Ecto neural progenitor cell (in vitro differentiated cells): ENCODE measurements at places on chromosomes 7 and 10.

- no peak for DNase-seq
These were observed 233.5 kb downstream of the WDR11 start for GRCh38 chr10:121084675-121085070.

DNA sequence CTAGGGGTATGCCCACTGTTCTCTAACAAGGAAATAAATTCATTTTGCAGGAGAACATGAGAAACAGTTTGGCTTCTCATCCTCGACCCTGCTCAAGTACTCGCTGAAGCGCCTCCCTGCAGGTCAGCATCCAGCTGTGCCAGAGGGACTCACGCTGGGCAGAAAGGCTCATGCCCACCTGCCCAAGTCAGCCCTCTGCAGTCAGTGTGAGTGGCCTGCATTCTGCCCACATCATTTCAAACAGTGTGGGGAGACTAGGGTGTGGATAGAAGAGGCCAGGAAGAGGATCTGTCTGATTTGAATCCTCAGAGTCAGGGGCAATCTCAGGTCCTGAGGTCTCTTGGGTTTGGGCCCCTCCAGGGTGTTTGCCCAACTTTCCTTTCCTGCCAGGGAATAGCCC lies 297.8 kb downstream of the ELMO1 start:
- DNase-seq = no peak

DNA sequence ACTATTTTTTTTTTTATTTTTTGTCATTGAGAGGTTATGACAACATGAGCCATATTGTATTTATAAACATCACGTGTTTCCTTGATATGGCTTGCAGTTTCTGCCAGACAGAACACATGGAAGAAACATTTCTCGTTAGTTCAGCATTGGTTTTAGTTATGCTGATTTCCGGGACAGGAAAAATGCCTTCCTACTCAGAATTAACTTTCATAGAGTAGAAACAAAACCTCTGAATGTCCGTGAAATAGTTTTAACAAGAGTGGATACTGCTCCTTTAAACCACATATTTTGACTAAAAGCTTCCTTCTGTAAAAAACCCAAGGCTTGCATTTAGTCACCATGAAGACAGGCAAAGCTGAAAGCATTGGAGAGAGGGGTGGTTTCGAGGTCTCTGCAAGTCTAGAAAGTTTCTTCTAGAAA lies 240.4 kb downstream of the KIAA1217 start:
- no peak for DNase-seq

DNA sequence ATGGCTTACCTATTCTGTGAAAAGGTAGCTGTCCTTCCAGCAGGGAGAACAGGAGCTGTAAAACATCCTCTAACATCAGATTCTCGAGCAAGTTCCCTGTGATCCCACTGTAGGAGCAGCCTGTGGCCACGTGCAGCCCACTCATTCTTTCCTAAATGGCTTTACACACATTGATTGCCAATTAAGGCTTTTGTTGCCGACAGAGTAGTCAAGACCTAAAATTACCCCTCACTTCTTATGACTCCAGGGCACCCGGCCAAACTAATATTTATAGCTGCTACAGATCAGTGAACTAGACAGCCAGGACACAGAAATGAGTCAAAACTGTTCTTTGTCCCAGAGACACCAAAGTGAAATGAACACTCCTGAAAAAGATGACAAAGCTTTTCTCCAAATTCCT lies 832.1 kb downstream of the SORCS3 start:
- no peak for DNase-seq

DNA sequence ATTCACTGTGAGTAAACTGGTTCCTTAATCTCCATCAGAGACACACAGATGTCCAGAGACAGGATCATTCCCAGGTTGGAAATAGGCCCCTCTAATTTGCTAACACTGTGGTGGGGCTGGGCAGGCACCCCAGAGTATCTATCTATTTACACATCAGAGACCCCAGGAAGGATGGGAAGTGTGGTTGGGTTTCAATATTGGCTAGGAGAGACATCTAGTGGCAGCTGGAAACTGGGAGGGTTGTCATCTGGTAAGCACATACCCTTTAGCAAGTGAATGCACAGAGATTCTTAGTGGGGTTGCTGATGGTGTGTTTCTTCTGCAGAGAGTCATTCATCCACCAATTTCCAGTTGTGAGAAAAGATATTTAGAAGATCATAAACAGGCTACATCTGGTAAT lies 36.0 kb upstream of the NRG3 start:
- no peak for DNase-seq

DNA sequence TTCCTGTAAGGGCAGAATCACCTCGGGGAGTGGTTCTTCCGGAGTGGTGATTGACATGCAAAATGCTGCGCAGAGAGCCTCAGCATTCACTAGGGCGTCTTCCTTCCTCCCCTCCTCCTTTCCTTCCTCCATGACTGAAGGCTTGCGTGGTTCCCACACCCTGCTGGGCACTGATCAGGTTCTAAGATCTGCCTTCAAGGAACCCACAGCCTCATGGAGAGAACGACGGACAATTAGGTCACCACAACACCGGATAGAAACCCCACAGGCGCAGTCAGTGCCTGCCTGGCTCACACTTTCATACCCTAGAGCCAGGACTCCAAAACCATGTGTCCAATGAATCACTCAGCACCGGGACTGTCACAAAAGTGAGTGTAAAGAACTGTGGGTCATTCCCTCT lies 131.3 kb downstream of the DPP6 start:
- no peak for DNase-seq

- DNase-seq = no peak
These were observed 182.2 kb upstream of the PRR15 start for GRCh38 chr7:29381206-29382094.

DNA sequence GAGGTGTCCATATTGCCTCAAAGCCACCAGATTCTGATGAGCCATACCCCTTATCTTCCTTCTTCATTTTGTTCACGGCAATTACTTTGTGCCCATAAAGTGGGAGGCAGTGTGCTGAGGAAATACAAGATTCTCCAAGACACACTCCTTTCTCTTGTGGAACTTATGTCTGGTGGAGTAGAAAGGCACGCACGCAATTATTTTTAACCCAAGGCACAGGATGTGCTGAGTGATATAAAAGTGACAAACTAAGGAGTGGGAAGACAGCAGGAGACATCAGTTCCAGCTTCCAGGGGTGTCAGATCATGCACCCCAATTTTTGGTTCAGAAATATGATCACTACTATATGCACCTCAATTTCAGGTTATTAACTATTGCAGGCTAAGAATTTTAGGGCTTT lies 94.7 kb upstream of the PDCD4 start:
- no peak for DNase-seq

DNA sequence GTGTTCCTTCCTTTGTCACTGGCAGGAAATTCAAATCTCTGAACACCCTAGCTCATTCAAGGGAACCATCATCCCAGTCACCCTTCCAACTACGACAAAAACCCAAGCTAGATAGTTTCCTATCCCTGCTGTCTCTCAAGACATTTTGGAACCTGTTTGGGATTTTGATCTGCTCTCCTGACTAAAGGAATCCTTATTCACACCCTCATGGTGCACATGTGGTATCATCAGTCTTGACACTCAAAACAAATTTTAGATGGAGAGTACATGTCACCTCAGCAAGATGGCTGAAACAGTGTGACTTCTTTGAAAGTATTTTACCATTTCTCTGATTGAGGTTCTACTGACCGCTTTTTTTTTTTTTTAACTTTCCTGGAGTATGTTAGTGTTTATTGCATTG lies 234.3 kb upstream of the TMEM229A start:
- no peak for DNase-seq

DNA sequence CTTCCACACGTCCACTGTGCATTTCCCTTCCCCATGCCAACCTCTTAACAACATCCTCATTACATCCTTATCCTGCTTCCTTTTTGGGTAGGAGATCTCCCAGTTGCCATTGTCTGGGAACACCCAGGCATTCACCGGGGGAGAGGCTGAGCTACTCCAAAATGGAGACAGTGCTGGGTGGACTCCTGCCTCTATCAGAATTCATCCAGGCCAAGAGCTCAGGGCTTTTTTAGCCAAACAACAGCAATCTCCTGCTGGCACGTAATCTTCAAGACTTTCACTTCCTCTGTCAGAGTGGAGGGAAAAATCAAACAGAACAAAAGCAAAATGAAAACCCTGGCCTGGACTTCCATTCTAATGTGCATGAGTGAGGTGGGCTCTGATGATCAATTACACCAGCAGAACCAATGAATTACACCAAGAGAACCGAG lies 245.0 kb downstream of the PRPF18 start:
- DNase-seq = no peak

GRCh38 chr10:46029461-46030030 lies 877 bp downstream of the NCOA4 start:
- no peak for DNase-seq

GRCh38 chr10:75408911-75409885 lies 7.6 kb upstream of the ZNF503 start:
- peak; percentile 87 for DNase-seq

GRCh38 chr10:9951481-9952257 lies 1066.0 kb upstream of the CELF2 start:
- no peak for DNase-seq

DNA sequence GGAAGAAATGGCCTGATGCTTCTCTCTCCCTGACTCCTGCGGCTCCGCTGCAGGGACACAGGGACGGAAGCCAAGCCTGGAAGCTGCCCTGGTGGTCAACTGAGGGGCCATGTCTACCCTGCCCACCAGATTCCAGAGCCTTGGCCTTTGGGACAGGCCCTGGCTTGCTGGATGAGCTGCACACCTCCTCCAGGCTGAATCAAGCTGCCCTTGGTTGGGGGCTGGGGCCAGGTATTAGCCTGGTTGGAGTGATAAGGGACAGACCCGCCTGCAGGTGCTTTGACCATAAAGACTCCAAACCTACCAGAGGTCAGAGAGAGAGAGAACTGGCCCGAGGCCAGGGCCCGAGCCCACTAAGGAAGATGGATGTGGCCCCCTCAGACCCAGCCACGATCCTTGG lies 30.1 kb downstream of the CRHR2 start:
- no peak for DNase-seq

DNA sequence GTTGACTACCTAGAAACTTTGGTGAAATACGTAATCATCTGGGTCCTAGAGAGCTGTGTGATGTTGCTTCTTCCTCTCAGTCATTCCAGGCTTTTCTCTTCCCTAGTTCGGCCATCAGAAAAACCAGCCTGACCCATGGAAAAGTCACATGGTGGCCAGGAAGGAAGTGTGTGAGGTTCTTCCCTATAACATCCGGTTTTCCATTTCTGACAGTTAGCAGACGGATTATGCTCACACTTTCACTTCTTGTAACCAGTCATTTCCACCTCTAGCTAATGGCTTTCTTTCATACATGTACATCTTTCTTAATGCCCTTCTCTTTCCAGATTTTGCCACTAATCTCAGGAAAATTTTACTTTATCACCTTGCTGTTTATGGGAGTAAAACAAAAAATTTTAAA lies 110.0 kb upstream of the GLCCI1 start:
- no peak for DNase-seq

DNA sequence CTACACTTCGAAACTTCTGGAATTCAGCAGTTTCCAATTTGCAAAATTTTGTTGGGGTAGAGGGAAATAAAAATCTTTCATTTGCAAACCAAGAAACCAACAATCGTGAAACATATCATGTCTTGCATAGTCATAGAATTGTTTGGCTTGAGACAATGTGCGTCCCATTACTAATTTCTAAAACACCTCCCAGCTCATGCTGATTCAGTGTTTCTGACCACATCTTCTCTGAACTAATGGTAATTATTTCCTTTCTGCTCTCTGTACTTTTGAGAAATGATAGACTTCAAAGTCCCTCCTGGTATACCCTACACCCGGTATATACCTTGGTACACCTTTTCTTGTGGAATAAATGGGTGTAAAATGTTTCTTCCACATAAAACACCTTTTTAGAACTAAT lies 41.8 kb upstream of the TSPAN13 start:
- DNase-seq = no peak

DNA sequence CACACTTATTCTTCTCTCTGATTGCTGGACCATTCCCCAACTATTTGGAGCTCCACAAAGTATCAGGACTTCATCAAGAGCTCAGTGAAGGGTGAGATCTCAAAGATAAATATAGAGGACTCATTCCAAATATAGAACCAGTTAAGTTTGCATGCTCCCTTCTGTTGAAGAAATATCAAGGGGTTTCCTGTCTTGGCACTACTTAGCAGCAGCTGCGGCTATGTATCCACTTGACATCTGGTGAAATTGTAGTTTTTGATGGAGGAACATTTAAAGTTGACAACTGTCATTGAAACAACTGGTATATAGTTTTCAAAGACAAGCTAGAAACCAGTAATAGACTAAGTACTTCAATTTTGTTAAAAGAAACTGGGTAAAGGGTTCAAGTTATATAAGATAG lies 1.0 kb upstream of the SPAG6 start:
- no peak for DNase-seq

GRCh38 chr7:87213811-87214210 lies 5.7 kb downstream of the TMEM243 start:
- no peak for DNase-seq
